ENCODE measurements at places on chromosomes 7 and 10.

DNA sequence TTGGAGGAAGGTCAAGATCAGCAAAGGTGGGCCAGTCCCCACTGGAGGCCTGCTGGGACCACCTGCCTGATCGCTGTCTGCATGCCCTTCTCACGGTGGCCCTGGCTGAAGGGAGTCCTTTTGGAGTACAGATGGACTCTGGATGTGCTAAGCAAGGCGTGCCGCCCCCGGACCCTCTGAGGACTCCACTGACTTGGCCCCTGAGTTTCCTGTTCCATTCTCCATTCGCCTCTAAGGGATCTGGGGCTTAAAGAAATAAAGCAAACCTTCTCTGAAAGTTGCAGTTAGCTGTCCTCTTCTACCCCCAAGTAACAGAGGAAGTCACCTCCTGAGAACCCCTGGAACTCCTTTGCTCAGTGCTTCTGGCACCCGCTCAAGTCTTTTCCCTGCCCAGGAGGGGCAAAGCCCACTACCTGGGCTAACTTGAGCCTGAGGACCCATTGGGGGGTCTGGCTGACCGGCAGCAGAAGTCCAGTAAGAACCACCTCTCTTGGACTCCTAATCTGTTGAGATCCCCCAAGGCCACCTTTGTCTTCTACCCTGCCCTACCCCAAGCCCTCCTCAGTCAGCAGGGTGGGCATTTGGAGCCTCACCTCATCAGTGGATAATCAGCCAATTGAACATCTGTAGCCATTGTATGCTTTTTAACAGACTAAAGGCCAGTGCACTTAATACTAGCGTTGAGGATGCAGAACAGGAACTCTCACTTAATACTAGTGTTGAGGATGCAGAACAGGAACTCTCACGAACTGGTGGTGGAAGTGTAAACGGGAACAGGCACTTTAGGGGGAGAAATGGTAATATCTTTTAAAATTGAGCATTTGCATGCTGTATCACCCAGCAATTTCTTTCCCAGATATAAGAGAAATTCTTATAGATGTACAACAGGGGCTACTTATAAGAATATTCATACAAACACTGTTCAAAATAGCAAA, 2.2 kb downstream of the TBATA start:
- DNase-seq = no peak

DNA sequence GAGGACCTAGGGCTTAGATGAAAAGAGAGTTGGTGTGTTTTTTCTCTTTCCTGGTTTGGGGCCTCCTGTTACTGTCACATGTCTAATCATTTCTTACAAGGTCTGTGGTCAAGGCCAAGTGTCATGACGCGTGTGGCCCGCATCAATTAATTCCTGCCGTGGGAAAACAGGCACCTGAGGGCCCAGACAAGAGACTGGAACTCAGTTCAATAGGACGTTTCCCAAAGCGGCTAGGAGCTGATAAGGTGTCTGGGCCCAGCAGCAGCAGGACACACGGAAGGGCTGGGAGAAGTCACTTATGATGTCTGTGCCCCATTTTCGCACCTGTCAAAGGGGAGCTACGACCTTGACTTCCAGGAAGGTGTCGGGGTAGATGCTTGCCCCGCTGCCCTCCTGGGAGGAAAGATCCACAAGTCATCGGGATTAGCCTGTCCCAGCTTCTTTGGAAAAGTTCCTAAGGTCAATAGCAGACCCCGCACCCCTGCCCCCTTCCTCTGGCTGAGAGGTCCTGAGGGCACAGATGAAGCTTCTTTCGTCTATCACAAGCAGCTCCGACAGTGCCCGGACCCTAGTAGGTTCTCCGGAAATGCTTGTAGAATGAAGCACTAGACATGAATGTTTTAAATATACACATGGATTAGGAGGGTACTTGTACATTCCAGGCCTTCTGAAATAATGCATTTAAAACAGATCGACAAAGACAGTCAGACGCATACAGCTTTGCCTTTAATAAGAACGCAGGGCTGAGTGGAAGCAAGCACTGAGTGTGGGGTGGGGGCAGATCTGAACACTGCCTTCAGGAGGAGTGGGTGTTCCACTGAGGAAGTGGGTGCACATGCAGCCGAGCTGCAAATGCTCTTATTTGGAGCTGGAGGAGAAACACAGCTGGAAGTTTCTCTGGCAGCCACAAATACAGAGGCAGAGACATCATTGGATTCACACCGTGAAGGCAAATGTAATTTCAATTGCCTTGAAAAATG, 237.5 kb upstream of the GRB10 start:
- DNase-seq = no peak

- DNase-seq = no peak
Observed at GRCh38 chr10:3806603-3807002, 21.6 kb upstream of the KLF6 start.

DNA sequence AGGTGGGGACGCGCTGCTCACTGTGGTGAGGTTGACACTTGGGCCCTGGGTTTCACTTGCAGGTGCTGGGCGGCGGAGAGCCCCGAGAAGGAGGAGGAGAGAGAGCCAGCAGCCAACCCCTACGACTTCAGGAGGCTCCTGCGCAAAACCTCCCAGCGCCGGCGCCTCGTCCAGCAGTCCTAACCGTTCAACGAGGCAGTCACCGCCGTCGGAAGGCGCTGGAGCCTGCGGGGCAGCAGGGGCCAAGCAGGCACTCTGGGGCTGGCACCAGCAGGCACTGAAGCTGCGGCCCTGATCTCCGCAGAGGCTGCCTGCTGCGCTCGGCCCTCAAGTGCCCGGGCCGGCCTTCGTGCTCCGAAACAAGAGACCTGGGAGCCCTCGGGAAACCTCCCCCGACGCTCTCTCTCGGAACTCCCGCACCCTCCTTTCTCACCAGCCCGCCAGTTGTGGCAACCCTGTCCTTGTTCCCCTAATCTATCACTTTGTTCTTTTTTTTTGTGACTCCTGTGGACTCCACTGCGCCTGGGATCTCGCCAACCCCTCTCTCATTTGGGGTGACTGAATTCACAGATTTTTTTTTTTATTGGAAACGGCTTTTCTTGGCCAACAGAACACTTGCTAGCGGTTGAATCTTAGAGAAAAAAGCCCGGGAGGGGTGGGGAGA, 4.7 kb upstream of the GAD2 start:
- no peak for DNase-seq

DNA sequence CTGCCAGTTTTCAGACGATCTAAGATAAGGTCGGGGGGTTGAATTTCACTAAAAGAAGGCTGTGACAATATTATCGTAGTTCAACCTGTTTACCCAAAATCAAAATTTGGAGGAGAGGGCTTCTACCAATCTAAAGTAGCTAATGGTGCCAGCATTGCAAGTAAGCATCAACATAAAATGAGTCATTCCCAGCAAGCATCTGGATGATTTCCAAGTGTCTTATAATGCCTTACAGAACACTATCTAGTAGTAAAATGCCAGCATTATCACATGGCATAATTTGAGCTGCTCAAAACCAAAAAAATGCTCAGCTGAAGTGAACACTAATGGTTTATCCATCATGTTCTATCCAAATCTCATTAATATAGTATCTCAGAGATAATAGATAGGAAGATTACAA, 1193.9 kb downstream of the DNAJB9 start:
- DNase-seq = no peak

GRCh38 chr7:140175221-140176121, 1.3 kb downstream of the KDM7A start:
- peak; percentile 92 for DNase-seq

DNA sequence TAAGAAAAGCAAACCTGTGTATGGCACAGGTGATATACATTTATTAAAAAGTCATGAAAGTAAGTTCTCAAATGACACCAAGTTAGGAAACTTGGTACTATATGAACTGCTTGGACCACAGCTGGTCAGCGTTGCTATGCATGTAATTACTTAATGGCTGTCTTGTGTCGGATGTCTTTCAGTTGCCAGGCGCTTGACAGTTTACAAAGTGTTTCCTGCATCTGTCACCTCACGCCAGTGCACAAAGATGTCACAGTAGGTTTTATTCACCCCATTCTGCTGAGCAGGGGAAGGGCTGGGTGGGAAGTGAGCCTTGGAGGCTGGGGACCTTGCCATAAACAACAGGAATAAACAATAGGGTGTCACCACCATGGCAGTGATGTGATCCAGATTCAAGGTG, 35.8 kb downstream of the ADAM12 start:
- no peak for DNase-seq

DNA sequence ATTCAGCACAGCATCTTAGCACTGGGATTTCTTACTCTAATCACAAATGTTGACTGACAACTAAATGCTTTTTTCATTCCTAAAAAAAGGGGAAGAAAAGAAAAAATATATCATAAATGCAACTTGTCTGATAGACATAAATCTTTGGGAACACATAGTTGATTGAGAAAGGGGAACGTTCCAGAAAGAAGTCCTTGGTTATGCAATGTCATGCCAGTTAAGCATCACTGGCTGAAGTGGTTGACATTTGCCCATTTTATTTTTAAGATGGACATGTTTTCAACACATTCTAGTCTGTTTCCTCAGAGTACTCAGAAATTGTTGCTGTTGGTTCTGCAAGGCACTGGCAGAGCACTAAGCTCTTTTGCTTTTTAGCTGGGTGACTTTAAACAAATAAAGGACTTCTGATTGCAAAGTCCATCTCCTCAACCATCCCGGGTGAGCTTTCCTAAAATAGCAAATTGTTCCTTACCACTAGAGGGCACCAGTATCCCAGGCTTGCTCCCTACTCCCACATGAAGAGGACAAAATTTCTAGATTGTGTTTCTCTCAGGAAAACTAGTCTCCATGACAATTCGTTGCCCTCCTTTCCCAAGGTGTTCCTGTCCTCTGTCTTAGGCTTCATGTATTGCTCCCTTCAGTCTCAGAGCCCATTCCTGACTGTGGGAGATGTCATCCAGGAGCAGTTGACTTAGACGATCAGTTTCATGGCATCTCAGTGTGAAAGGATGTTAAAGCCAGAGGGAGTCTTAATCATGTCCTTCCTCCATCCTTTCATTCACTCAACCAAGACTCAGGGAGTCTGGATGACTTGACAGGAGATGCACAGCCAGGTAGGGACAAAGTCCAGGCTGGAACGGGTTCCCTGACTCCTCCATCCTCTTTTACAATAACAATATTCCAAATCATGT, 23.9 kb downstream of the OPALIN start:
- DNase-seq = no peak

DNA sequence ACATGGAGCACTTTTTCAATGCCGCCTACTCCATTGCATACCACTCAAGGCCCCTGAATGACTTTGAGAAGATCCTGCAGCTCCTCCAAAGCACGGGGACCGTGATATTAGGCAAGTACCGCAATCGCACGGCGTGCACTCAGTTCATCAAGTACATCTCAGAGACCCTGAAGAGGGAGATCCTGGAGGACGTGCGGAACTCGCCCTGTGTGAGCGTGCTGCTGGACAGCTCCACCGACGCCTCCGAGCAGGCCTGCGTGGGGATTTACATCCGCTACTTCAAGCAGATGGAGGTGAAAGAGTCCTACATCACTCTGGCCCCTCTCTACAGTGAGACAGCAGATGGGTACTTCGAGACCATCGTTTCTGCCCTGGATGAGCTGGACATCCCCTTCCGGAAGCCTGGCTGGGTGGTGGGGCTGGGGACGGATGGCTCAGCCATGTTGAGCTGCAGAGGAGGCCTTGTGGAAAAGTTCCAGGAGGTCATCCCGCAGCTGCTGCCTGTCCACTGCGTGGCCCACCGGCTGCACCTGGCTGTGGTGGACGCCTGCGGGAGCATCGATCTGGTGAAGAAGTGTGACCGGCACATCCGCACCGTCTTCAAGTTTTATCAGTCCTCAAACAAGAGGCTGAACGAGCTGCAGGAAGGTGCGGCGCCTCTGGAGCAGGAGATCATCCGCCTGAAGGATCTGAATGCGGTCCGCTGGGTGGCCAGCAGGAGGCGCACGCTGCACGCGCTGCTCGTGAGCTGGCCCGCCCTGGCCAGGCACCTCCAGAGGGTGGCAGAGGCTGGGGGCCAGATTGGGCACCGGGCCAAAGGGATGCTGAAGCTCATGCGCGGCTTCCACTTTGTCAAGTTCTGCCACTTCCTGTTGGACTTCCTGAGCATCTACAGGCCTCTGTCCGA, 12.7 kb upstream of the ATP6V0E2 start:
- no peak for DNase-seq

GRCh38 chr7:29483219-29484104, 80.2 kb upstream of the PRR15 start:
- no peak for DNase-seq

- DNase-seq = no peak
Observed at GRCh38 chr10:106826716-106827115, 337.8 kb downstream of the SORCS1 start.
